Right renal cortex interstitium (tissue), 3 donors: ENCODE measurements at places on chromosomes 7 and 10. TPM values are rescaled to one million over a fixed set of nuclear protein-coding genes. Genes with fewer than 3 reads are reported as not detected.

DNA sequence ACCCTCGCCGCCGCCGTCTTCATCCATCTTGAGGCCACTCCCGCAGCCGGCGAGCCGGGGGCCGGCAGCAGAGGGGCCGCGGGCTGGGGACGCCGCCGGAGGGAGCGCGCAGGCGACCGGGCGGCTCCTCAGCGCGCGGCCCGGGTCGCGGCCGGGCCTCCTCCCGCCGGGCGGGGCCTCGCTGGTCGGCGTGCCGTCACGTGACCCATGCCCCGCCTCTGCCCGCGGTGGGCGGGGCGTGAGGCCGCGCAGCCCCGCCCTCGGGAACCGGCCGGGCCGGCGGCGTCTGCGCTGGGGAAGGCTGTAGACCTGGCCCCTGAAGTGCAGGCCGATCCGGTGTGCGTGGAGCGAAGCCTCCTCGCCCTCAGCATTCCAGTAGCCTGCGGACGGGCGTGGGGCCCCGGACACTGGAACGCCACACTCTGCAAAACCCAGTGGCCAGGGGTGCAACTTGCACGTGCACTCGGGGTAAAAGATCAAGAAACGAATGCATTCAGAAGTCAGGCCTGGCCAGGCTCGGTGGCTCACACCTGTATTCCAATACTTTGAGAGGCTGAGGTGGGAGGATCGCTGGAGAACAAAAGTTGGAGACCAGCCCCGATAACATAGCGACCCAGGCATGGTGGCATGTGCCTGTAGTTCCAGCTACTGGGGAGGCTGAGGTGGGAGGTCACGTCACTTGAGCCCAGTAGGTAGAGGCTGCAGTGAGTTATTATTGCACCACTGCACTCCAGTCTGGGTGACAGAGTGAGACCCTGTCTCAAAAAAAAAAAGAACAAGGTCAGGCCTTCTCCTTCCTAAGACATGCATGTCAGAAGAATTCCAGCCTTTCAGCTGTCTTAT, at the start of gene CYTH3:
CYTH3 (minus strand) TSS at position 144 of the 843 bp plus-strand sequence; CDS start at position 27, 117 bp downstream.
- DNase-seq: peak; percentile 80

GRCh38 chr7:134852625-134853024, 73.2 kb downstream of the CALD1 start:
- DNase-seq: no peak

DNA sequence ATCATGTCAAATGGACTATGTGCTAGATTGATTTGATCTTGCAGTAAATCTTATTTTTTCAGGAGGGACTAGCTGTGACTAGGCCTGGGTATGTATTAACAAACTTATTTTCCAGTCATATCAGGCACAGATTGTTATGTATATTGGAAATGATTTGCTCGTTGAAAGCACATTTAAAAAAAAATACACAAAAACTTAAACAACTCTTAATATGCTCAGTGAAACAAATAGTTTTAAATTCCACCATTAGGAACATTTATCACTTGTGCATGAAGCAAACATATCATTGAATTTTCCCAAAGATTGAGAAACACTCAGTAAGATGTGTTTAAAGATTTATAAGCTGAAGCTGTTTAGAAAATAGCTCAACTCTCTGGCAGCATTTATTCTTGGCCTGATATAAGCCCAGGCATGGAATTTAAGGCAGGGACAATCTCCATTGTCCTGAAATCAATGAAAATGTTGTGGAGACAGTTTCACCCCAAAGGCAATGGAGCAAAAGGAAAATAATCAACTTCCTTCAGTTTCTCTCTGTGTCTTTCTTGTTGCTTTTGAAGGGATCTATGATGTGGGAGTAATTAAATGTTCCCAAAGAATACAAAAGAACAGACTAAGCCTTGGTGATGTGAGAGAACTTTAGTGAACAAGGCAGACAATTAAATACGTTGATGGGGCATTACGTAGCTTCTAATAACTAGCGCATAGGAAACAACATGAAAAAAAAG, 250.3 kb downstream of the GPR37 start:
- DNase-seq: no peak

- no peak for DNase-seq
Observed at GRCh38 chr7:16092711-16093110, 328.6 kb downstream of the CRPPA start.

- DNase-seq: no peak
Observed at GRCh38 chr10:22990443-22990842, 62.6 kb downstream of the ARMC3 start.

The ECHDC3 gene
- polyA plus RNA-seq: 14.0 TPM

The SMKR1 gene
- 4.4 TPM for polyA plus RNA-seq

The IL15RA gene
- 1.8 TPM for polyA plus RNA-seq

The GFRA1 gene
- 20.8 TPM for polyA plus RNA-seq
